Parietal lobe (tissue), 2 donors: ENCODE measurements at places on chromosomes 1 and 21. TPM values are rescaled to one million over a fixed set of nuclear protein-coding genes. Genes with fewer than 3 reads are reported as not detected.

Gene TCHH
- total RNA-seq: under 0.01 TPM

Gene TMIGD3
- 1.3 TPM for total RNA-seq

Gene NPHS2
- total RNA-seq: not detected

Gene JAM2
- total RNA-seq: 41.0 TPM

Gene ITGB2
- total RNA-seq: 8.5 TPM

Gene TTC22
- not detected for total RNA-seq

Gene PAX7
- not detected for total RNA-seq

Gene CA6
- not detected for total RNA-seq

Gene RASAL2
- total RNA-seq: 67.3 TPM

Gene NPHP4
- total RNA-seq: 30.7 TPM

Gene EPS8L3
- not detected for total RNA-seq

Gene SPATA46
- total RNA-seq: not detected

Gene BACE2
- total RNA-seq: 7.2 TPM

Gene CRABP2
- 1.9 TPM for total RNA-seq

Gene KCNT2
- 49.8 TPM for total RNA-seq

Gene FLG2
- not detected for total RNA-seq

Gene SH2D1B
- total RNA-seq: not detected

Gene NEGR1
- 34.7 TPM for total RNA-seq

Gene ERG
- total RNA-seq: 2.5 TPM

Gene OR11L1
- not detected for total RNA-seq

Gene LAMB3
- 1.3 TPM for total RNA-seq

Gene GPR61
- 5.9 TPM for total RNA-seq

Gene SPATA17
- total RNA-seq: 3.1 TPM

Gene LINGO4
- not detected for total RNA-seq

Gene FMO4
- total RNA-seq: 1.9 TPM

Gene GBP5
- total RNA-seq: not detected

Gene RSPO1
- total RNA-seq: not detected

Gene NCMAP
- total RNA-seq: not detected

Gene OVAAL
- not detected for total RNA-seq

Gene RXFP4
- not detected for total RNA-seq

Gene LIPI
- not detected for total RNA-seq

Gene FAM78B
- 16.3 TPM for total RNA-seq

Gene COL16A1
- total RNA-seq: 6.9 TPM

Gene NGF
- total RNA-seq: not detected

Gene CELA2B
- total RNA-seq: not detected

Gene NEK2
- 3.8 TPM for total RNA-seq

Gene S100B
- 9.4 TPM for total RNA-seq

Gene SLC35F3
- 1.9 TPM for total RNA-seq

Gene SLC5A9
- total RNA-seq: not detected

Gene RAD54L
- total RNA-seq: 1.9 TPM

Gene C1orf87
- not detected for total RNA-seq

Gene PUSL1
- 10.0 TPM for total RNA-seq
